ENCODE measurements at places on chromosomes 16 and 17. TPM values are rescaled to one million over a fixed set of nuclear protein-coding genes. Genes with fewer than 3 reads are reported as not detected.

GRCh38 chr16:868846-869822, 68.6 kb upstream of the GNG13 start:
- H3K27ac ChIP-seq: no peak overlapping the region
- H3K36me3 ChIP-seq: peaks cover 2% of the 10 kb centered on the region
- H3K27me3 ChIP-seq: no peaks in the 10 kb centered on the region
- H3K4me3 ChIP-seq: no peak overlapping the region
- no peak for DNase-seq
- H3K4me1 ChIP-seq: no peaks in the 10 kb centered on the region

DNA sequence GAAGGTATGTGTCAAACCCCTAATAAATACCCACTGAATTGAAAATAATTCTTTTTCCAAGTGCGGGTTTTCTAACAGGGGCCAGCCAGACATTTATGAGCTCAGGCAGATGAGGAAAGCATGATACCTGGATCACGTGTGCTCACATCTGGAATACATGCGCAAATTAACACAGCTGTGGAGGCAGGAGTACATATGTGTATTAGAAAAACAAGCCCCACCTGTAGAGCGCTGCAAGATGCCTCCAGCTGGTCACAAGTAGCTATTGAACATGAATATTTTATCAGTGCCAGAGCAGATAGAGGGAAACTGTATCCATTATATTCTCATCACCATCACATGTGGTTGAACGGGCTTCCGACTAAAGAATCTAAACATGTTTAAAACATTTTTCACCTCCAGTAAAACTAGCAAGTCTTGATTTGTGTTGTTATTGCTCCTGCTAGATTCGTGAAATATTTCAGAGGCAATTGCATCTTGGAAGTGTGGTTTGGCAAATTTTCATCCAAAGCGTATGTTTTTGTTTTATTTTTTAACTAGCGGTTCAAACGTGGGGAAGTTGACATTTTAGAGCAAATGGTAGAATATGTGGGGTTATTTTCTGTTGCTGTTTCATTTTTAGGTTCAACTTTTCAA, 482.8 kb downstream of the CDH13 start:
- no peaks in the 10 kb centered on the region for H3K27me3 ChIP-seq
- no peak overlapping the region for H3K4me3 ChIP-seq
- H3K36me3 ChIP-seq: no peaks in the 10 kb centered on the region
- no peaks in the 10 kb centered on the region for H3K4me1 ChIP-seq

- H3K27ac ChIP-seq: no peak overlapping the region
- no peak overlapping the region for H3K4me3 ChIP-seq
- H3K27me3 ChIP-seq: no peaks in the 10 kb centered on the region
- no peak for DNase-seq
- H3K4me1 ChIP-seq: peaks cover 14% of the 10 kb centered on the region
- no peaks in the 10 kb centered on the region for H3K36me3 ChIP-seq
These were observed 3.6 kb downstream of the RFNG start for GRCh38 chr17:82047914-82048570.

DNA sequence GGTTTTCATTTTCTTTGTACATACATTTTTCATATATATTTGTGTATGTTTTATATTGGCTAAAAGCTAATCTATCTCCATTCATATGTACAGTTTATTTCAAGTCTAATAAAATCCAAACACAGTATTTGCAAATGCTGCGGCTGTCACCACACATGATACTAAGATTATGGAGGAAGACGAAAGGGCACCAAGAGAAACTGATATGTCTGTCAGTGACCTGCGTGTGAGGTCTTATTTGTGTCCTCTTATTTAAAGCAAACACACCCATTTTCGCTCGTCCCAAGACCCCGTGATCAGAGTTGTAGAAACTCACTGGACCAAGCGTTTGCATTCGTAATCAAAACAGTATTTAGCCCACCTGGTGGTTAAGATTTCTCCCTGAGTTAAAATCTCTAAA, 8.2 kb downstream of the MLYCD start:
- H3K27me3 ChIP-seq: no peaks in the 10 kb centered on the region
- H3K27ac ChIP-seq: no peak overlapping the region
- DNase-seq: no peak
- peaks cover 44% of the 10 kb centered on the region for H3K36me3 ChIP-seq
- no peaks in the 10 kb centered on the region for H3K4me1 ChIP-seq
- H3K4me3 ChIP-seq: no peak overlapping the region

DNA sequence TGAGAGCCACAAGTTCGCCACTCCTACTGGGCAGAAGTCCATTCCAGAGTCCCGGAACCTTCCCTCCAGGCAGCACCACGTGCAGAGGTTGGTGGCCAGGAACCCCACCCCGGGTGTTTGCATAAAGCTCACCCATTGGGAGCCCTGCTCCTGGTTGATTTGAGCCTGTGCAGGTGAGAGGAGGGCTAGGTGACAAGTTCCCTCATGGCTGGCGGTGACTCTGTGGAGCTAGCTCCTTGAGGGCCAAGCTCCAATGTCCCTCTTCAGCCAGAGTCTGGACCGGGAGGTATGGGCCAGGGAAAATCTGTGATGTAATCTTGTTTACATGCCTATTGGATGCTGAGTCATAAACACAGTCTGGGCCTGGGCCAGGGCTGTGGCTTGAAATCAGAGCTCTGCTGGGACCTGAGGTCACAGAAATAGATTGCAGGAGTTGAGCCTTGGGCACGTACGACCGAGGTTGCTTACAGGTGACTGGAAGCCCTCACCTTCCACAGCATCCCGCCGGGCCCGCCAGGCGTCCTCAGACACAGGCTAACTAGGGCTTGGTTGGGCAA, 118.9 kb downstream of the AATF start:
- DNase-seq: no peak
- no peak overlapping the region for H3K4me3 ChIP-seq
- no peaks in the 10 kb centered on the region for H3K4me1 ChIP-seq
- H3K27ac ChIP-seq: no peak overlapping the region
- no peaks in the 10 kb centered on the region for H3K27me3 ChIP-seq
- H3K36me3 ChIP-seq: no peaks in the 10 kb centered on the region

GRCh38 chr16:57392694-57393093, 11.9 kb upstream of the CCL17 start:
- no peaks in the 10 kb centered on the region for H3K4me1 ChIP-seq
- H3K27ac ChIP-seq: no peak overlapping the region
- no peaks in the 10 kb centered on the region for H3K36me3 ChIP-seq
- H3K27me3 ChIP-seq: no peaks in the 10 kb centered on the region
- H3K4me3 ChIP-seq: no peak overlapping the region

Gene SDK2
- total RNA-seq: 0.59 TPM

Gene RHBDL3
- not detected for total RNA-seq

Gene JMJD6
- 124 TPM for total RNA-seq
